ENCODE measurements at places on chromosomes 5 and 9.

DNA sequence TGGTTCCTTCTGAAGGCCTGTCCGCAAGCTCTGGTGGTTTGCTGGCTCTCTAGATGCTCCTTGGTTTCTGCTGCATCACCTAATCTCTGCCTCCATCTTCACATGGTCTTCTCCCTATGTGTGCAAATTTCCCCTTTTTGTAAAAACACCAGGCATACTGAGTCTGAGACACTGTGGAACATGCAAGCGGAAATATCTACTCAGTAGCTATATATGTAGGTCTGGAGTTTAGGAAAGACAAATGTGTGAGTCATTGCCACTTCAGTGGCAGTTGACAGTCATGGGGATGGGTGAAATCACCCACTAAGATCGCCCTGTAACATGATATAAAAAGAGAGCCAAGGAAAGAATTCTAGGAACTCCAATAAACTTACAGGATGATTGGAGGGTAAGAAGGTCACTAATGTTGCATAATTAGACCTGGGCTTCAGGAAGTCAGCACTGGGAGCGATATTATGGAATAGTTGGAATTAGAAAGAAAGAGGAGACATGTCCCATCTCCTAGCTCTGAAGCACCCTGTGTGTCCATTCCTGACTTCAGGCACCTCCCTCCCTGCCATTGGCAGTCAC lies 22.7 kb upstream of the UBLCP1 start:
- peak; percentile 69 for DNase-seq

DNA sequence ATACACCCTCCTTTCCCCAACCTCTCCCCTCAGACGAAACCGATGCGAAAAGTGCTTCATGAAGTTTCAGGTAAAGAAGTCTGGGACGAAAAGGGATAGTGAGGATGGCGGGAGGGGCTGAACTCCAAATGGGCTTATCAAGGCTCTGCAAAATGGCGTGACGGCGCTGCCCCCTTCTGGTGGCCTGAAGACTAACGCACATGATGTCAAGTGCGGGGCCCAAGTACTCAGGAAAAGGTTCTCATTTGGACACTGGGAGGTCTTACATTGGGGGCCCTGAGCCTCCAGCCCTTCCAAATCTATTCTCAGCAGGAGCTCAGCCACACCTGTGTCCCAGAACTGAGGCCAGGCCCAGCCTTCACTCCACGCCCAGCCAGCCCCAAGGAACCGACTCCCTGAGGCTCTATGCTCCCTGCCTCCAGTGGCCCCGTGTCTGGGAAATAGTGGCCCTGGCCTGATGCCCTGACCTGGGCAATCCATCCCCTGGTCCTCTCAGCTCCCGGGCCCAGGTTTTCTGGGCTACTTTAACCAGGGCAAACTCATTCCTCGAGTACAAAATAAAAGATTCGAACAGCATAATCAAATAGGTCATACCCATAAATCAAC lies 119.9 kb downstream of the KCNIP1 start:
- peak; percentile 48 for DNase-seq

DNA sequence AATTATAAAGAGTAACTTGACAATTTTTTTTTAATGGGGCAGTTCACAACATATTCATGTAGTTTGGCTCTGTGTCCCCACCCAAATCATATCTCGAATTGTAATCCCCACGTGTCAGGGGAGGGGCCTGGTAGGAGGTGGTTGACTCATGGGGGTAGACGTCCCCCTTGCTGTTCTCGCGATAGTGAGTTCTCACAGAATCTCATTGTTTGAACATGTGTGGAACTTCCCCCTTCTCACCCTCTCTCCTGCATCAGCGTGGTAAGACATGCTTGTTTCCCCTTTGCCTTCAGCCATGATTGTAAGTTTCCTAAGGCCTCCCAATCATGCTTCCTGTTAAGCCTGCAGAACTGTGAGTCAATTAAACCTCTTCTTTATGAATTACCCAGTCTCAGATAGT lies 40.7 kb downstream of the FBXW11 start:
- DNase-seq, result peak; percentile 79

DNA sequence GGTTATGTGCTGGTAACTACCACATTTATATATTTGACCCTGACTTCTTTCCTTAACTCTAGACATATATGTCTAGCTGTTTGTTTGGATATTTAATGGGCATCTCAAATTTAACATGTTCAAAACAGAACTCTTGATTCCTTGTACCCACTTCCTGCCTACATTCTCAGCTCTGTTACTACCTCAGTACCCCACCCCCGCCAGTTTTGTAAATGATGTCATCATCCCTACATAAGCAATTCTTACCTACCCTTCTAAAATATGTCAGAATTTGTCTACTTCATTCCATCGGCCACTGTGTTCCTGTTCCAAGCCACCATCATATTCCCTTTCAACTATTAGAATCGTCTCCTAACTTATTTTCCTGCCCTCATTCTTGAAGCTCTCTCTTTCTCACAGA lies 4.8 kb downstream of the RAD50 start:
- no peak for DNase-seq

GRCh38 chr5:170863646-170864045 lies 1.8 kb downstream of the RANBP17 start:
- no peak for DNase-seq

DNA sequence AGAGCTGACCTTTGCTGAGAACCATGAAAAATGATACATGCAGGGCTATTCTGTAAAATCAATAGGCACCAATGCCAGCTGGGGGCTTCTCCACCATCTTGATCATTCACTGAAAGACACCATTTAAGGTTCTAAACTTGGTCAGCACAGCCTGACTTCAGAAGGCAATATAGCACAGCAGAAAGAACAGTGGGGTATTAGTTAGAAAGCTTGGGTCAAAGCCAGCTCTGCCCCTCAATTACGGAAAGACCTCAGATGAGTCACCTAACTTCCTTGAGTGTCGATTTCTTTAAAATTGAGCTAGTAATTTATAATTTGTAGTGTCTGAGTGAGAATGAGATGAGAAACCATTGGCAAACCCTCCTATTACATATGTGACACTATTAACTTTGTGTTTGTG lies 3.4 kb downstream of the TNC start:
- no peak for DNase-seq

- DNase-seq, result no peak
Measured at GRCh38 chr5:107464416-107464815, 206.3 kb downstream of the EFNA5 start.

- DNase-seq, result peak; percentile 60
Measured at GRCh38 chr9:121156263-121156731, 45.4 kb downstream of the RAB14 start.

DNA sequence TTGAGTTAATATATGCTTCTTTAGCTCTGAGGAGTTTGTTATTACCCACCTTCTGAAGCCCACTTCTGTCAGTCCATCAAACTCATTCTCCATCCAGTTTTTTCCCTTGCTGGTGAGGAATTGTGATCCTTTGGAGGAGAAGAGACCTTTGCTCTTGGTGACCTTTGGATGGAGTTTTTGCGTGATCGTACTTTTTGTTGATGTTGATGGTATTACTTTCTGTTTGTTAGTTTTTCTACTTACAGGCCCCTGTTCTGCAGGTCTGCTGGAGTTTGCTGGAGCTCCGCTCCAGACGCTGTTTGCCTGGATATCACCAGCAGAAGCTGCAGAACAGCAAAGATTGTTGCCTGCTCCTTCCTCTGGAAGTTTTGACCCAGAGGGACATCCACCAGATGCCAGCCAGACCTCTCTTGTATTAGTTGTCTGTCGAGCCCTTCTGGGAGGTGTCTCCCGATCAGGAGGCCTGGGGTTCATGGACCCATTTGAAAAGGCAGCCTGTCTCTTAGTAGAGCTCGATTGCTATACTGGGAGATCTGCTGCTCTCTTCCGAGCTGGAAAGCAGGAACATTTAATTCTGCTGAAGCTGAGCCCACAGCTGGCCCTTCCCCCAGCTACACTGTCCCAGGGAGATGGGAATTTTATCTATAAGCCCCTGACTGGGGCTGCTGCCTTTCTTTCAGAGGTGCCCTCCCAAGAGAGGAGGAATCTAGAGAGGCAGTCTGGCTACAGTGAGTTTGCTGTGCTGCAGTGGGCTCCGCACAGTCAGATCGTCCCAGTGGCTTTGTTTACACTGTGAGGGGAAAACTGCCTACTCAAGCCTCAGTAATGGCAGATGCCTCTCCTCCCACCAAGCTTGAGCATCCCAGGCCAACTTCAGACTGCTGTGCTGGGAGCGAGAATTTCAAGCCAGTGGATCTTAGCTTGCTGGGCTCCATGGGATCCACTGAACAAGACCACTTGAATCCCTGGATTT lies 445.5 kb downstream of the MAN2A1 start:
- no peak for DNase-seq

DNA sequence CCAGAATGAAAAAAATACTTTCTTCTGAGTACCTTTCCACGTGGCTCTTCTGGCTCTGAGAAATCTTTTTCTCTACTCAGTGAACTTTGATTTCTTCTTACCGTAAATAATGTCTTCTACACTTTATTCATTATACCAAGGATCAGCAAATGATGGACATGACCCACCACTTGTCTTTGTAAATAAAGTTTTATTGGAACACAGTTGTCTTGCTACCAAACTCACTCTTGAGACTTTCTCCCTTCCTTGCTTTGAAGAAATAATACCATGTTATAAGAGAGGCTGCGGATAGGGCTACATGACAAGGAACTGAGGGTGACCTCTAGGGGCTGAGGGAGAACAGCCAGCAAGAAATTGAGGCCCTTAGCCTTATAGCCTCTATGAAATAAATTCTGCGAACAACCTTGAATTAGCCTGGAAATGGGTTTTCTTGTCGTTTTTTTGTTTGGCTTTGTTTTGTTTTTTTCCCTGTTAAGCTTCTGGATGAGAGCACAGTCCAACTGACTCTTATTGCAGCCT lies 212.5 kb downstream of the COMMD10 start:
- DNase-seq, result no peak

GRCh38 chr5:35830587-35830986 lies 26.1 kb upstream of the IL7R start:
- DNase-seq, result no peak

GRCh38 chr5:173626505-173626820 lies 10.0 kb upstream of the BOD1 start:
- DNase-seq, result no peak

GRCh38 chr9:4822057-4822456 lies 29.3 kb downstream of the RCL1 start:
- peak; percentile 12 for DNase-seq

DNA sequence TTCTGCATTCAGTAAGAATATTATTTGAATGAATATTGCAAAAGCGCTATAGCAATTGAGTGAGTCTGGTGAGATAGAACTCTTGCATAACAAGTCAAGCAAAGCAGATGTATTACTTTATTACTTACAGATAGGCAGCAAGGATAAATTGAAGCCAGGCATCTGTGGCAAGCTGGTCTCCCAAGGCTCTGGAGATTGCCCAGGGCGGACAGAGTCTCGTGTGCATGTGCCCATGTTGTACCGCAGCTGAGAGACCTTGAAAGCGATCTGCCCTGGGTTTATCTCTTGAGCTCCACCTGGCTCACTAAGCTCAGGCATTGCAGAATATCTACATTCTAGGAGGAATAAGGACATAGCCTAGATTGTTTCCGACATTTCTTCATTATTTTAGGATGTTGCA lies 591.6 kb downstream of the ISL1 start:
- DNase-seq, result no peak

- peak; percentile 67 for DNase-seq
Measured at GRCh38 chr5:178368274-178368673, 135.7 kb upstream of the PHYKPL start.

DNA sequence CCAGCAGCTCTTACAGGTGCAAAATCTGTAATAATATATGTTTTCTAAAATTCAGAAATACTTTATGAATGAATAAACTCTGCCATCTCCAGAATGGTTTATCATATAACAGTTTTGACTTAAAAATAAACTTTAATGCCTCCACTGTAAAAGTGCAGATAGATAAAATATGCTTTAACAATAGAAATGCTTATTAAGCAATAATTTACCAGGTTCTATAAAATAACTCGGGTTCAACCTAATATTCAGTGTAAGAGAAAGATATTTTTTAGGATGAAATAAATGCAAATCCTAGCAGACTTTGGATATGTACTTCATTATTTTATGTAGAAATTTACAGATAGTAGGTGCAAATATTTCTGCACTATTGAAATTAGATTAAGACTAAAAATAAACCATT lies 74.1 kb downstream of the FBXL7 start:
- no peak for DNase-seq

DNA sequence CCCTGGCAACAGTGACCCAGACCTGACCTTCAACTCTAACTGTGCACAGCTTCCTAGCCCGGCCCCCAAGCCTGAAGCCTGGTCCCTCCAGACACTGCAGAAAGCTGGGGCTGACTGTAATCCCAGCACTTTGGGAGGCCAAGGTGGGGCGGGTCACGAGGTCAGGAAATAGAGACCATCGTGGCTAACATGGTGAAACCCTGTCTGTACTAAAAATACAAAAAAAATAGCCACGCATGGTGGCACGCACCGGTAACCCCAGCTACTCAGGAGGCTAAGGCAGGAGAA lies 35.9 kb downstream of the ADAMTS2 start:
- DNase-seq, result no peak

GRCh38 chr5:27778121-27778520 lies 739.7 kb upstream of the CDH9 start:
- DNase-seq, result no peak

GRCh38 chr5:174172152-174172551 lies 126.6 kb downstream of the NSG2 start:
- DNase-seq, result no peak

GRCh38 chr5:133129950-133130349 lies 78.1 kb downstream of the HSPA4 start:
- DNase-seq, result no peak

- peak; percentile 75 for DNase-seq
Measured at GRCh38 chr5:112923148-112923917, 1.3 kb upstream of the REEP5 start.

DNA sequence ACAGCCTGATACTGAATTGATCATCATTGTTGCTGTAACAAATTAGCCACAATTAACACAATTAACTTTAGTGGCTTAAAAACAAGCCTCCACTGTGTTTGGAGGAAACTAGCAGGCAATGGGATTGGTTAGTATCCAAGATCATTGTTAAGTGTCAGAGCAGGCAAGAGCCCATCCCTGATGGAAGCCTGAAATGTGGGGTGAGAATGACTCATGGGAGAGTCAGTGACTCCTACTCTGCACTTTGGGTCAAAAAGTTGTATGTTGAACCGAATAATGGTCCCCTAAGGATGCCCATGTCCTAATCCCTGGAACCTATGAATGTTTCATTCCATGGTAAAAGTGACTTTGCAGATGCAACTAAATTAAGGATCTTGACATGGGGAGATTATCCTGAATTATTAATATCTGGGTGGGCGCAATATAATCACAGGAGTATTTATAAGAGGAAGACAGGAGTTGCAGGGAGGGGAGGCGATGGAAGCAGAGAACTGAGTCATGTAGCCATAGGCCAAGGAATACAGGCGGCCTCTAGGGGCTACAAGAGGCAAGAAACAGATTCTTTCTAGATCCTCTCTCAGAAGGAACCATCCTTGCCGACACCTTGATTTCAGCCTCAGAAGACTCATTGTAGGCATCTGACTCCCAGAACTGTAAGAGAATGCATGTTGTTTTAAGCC lies 28.8 kb downstream of the ALG2 start:
- peak; percentile 20 for DNase-seq

GRCh38 chr5:62506659-62507460 lies 71.8 kb upstream of the LRRC70 start:
- DNase-seq, result peak; percentile 40

GRCh38 chr9:101225271-101225670 lies 159.5 kb downstream of the BAAT start:
- DNase-seq, result no peak

GRCh38 chr9:106883626-106884190 lies 20.7 kb downstream of the ZNF462 start:
- DNase-seq, result peak; percentile 16

- no peak for DNase-seq
Measured at GRCh38 chr9:86721843-86722705, 225.2 kb downstream of the GAS1 start.

All from MV-4-11 (cell line).